ENCODE measurements at places on chromosomes 7 and 10.

DNA sequence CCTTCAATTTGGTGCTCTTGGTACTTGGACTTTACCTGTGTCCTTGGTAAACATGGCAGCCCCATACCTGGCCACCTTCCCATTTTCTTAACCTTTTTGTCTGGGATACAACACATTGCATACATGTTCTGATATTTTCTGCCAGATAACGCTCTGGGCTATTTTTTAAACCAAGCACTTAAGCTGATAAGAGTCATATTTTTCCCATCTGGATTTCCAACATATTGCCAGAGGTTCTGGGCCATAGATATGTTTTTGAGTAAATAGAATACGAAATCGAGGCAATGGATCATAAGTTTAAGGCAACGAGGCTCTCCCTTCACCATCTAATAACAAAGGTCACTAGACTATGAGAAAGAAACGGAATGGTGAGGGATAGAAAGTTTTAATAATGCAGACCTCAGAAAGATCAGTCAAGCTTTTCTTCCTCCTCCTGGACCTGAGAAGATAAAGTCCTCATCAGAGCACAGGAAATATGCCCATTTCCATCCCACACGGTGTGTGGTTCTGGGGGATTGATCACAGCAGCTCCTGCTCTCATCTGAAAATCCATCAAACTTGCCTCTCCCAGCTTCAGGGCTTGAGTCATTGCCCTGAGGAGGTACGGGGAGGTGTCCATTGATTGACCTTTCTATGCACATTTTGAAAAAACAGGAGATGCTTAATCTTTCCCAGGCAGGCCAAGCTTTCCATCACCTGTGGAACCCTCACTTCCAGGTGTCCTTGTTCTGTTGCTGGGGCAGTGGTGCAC, 257.2 kb downstream of the GFRA1 start:
- no peak for DNase-seq

DNA sequence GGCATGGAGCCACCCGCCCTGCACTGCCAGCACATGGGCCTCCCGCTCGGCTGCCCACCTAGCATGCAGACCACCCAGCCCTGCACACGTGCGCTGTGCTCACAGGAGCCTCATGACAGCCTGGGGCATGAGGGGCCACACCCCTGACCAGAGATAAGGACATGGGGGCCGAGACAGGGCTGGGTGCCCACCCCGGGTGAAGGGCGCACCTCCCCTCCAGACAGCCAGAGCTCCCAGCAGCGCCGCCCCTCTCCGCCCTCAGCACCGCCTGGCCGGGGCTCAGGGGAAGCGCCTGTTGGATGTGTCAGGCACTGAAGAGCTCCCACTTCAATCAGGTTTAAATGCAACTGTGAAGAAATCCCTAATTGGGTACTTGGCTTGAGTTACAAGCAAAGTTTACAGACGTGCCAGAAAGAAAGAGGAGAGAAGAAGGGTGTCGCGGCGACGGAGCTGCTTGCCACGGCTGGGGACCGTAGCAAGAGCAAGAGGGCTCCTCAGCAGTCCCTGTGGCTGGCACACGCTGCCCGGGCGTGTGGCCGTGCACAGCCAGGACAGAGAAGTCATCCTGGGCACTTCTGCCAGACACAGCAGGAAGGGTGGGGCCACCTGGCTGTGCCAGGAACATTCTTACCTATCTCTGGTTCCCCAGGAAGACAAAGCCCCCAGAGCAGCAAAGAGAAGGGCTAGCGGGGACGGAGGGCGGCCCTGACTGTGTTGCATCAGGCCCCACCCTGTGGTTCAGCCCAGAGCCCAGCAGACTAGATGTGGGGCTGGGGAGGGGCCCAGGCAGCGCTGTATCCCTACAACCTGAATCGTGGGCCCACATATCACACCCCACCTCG, 247.4 kb downstream of the ELFN1 start:
- peak; percentile 59 for DNase-seq

DNA sequence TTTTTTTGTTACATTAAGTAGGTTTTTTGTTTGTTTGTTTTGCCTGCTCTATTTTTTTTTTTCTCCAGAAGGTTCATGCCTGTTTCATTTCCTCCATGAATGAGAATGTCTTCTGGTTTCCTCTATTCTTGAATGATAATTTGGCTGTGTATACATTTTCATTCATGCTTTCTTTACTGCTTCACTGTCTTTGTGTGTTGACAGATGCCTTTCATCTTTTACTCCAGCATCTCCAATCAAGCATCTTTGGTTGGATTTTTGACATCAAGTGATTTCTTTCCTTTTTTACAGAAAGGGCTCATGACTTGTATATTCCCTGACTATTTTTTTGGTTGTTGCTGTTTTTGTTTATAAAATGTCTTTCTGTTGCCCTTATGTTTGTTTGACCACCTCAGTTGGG, 156.5 kb downstream of the MDFIC start:
- DNase-seq: no peak

GRCh38 chr10:95478935-95479334, 82.2 kb downstream of the SORBS1 start:
- DNase-seq: no peak

DNA sequence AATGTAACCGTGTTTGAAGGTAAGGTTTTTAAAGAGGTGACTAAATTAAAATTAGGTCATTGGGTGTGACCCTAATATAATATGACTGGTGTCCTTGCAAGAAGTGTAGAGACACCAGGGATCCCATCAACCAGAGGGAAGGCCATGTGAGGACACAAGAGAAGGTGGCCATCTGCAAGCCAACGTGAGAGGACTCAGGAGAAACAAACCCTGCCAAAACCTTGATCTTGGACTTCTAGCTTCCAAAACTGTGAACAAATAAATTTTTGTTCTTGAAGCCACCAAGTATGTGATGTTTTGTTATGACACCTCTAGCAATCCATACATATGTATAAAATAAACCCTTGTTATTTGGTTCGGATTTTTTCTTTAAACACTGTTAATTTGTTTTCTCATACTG, 144.3 kb downstream of the CDK14 start:
- DNase-seq: no peak

DNA sequence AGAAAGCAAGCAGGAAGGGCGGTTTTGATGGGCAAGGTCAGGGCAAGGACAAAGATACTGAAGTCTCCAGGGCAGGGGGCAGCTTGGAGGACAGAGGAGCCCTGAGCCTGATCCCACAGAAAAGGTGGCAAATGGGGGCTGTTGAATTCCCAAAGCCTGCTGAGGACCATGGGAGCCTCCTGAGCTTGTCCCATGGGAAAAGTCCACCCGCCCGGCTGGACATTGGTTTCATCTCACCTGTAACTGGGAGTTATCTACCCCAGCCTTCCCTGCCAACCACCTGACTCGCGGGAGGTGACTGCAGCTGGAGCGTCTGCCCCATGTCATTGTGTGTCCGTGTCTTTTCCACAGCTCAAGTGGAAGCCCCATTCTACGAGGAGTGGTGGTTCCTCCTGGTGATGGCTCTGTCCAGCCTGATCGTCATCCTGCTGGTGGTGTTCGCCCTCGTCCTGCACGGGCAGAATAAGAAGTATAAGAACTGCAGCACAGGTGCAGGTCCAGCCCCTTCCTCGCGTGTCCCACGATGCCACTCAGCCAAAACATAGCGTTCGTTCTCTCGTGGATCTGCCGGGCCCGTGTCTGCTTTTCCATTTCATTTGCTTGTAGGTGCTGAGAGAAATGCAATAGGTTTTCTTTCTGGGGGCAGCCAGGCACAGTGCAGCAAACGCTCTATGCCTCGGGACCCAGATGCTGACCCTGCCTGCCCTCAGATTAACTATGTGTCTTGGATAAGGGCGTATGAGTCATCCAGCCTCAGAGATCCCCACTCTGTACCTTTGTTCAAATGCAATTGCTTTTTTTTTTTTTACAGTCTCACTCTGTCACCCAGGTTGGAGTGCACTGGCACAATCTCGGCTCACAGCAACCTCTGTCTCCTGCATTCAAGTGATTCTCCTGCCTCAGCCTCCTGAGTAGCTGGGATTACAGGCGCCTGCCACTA, 444.5 kb upstream of the FOXK1 start:
- no peak for DNase-seq

Data from NCI-H69 (cell line).